Activated naive CD4-positive, alpha-beta T cell (primary cell): ENCODE measurements at places on chromosomes 3 and 15.

GRCh38 chr3:85576697-85577200 lies 618.0 kb downstream of the CADM2 start:
- DNase-seq = no peak

DNA sequence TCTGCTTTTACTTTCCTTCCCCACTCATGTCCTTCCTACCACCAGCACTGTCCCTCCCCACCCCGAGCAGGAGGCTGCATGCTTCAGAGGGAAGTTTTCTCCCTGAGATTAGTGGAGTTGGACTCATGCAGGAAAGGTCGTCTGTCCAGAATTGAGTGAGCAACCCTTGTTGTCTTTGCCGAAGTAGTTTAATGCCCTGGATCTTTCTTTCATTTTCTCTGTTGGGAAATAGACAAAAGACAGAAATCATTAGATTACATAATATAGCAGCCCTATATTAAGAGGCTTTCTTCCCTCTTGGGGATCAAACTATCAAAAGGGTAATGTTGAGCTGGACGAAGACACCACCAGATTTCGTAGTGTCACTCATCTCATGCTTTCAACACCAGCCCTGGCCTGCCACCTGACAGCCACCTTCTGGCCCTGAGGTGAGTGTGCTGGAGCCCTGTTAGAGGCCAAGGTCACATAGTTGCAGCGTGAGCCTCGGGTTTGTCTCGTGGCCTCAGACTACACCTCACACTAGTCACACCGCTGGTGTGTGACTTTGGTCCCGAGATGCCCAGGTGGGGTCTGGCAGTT lies 231.0 kb downstream of the ITPR1 start:
- DNase-seq = no peak

DNA sequence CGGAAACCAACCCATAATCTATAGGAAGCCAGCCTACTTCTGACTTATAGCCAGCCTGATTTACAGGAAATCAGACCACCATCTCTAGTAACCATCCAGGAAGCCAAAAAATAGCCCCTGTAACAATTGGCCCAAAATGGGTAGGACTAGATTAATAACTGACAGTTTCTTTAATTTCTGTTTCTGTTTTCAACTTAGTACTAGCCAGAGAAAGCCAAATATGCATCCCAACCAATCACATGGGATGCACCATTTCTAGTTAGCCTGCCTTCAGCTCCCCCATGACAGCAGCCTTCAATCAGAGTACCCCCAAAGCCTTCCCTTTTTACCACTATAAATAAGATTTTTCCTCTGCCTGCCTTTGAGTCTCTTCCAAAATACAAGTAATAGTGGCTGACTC lies 239.1 kb upstream of the GADL1 start:
- DNase-seq = no peak

DNA sequence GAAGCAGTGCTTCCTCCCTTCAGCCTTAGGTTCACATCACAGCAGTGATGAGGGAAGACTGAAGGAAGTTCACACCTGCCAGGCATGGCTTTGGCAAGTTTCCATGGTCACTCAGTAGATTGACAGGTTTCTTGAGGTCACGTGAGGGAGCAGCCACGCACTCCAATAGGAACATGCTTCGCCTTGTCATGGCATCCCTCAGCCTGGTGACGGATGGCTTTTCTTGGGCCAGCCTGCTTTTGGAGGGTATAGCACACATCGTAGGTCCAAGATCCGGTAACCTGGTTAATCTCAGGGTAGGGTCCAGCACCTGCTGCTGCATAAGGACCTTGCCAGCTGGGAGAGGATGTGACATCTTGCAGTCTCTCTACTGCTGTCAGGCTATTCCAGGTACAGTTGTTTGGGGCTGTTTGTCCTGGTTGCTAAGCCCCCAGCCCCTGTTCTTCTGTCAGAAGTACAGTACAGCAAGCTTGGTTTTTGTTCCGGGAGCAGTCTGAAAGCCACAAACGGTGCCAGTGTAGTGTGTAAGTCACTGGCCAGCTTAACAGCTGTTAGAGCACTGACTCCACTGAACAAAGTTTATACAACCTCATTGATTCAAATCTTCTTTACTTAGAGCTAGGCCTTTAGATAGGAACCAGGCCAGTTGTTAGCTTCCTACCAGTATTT lies 42.3 kb downstream of the PSMD6 start:
- no peak for DNase-seq

GRCh38 chr3:62710751-62711150 lies 164.5 kb downstream of the CADPS start:
- DNase-seq = no peak

DNA sequence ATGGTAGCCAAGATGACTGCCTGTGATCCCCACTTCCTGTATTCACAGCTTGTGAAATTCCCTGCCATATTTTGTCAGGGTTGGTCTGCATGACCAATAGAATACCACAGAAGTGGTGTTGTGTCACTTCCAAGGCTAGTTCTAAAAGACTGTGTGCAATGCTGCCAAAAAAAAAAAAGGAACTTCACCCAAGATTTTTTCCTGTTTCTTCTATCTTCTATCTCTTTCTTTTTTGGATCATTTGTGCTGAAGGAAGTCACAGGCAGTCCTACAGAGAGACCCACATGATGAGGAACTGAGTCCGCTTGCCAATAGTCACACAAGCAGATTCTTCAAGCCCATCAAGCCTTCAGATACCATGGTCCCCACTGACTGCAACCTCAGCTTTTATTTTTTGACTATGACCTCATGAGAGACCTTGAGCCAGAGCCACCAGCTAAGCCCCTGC lies 18.1 kb upstream of the RAF1 start:
- DNase-seq = no peak

DNA sequence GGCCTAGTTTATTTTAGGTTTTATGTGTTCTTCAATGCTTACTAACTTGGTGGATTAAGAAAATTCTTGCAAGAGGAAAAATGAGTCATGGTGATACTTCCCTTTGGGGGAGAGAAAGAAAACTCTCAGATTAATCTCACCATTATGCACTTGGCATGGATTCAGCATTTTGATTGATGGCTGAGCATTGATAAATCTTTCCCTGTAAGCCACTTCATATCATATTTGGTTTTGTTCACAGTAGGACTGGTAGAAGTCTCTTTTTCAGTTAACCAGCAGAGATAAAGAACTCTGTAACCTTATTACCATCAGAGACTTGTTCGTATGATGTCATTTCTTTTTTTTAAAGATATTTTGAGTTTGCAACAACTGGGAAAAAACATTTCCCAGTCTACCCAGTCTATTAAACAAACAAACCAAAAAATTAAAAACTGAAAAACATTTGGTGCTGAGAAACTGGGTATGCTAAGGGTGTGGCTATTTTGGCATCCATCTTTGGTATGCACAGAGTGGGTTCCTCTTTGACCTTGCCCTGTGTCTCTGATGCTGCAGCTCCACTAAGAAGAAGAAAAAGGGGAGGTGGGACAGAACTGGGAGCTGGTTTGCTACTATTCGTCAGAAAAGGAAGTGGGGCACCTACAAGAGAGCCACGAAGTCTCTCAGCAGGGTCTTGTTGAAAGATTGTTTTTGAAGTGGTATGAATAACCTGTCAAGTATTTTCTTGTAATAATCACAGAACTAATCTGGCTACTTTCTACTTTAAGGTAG lies 17.2 kb downstream of the TMOD3 start:
- DNase-seq = no peak

GRCh38 chr3:20837676-20838302 lies 651.8 kb upstream of the SGO1 start:
- no peak for DNase-seq

- DNase-seq = no peak
Observed at GRCh38 chr3:182902236-182902635, 78.1 kb downstream of the DCUN1D1 start.

GRCh38 chr3:179837374-179837773 lies 184.5 kb downstream of the USP13 start:
- no peak for DNase-seq

- DNase-seq = no peak
Observed at GRCh38 chr3:140351466-140351865, 326.4 kb upstream of the TRIM42 start.

DNA sequence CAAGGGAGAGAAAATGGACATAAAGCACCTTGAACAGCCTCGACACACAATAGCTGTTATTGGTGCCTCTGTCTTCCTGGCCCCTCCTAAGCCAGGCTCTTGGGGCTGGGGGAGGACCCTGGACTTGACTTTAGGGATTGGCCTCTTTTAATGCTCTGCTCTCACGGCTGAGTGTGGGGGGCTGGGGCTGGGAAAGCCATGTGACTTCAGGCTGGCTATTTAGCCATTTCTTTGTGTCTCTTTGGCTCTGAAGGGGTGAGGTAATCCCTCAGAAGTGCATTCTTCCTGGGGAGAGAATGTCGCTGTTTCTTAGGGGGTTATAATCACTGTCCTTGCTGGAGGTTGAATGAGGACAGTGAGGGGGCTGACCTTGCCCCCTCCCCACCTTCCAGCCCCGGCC lies 26.2 kb downstream of the MAGEF1 start:
- no peak for DNase-seq

- no peak for DNase-seq
Observed at GRCh38 chr15:38176155-38176554, 76.5 kb upstream of the SPRED1 start.

- no peak for DNase-seq
Observed at GRCh38 chr15:64092075-64092820, 1.4 kb downstream of the CIAO2A start.

DNA sequence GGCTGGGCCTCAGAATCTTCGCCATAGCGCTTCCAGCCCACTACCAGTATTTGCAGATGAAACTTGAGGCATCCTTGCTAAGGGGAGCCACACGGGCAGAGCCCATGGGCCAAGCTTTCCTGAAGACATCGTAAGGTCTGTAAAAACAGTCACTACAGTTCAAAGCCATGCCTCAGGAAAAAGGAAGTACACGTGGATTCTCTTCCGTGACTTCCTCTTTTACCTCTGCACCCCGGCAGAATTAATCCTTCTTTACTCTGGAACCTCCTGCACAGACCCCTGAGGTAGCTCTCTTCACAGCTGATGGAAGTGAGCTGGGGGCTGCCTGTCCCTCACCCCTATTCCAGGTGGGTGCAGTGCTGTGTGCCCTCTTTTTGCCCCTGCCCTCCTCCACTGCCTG lies 129.2 kb downstream of the CHDH start:
- no peak for DNase-seq

GRCh38 chr15:52124270-52124880 lies 11.8 kb upstream of the BCL2L10 start:
- no peak for DNase-seq

- DNase-seq = no peak
Observed at GRCh38 chr3:11288021-11288491, 15.9 kb downstream of the ATG7 start.

DNA sequence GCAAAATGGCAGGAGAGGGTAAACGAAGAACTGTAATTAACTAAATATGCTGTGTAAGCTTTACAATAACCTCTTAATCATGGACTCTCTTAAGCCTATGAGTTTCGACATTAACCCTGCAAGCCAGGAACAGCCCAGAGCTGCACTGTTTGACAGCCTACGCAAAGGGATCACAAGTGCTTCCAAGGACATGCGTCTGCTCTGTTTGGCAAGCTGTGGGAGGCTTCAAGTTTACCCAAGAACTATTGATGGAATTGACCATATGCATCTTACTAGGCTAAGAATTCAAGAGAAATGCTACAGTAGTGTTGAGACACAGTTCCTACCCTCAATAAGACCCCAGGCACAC lies 66.0 kb downstream of the PDZRN3 start:
- DNase-seq = no peak

GRCh38 chr15:27592036-27592760 lies 506.9 kb downstream of the OCA2 start:
- no peak for DNase-seq

GRCh38 chr3:45437383-45437782 lies 49.0 kb downstream of the LARS2 start:
- no peak for DNase-seq

DNA sequence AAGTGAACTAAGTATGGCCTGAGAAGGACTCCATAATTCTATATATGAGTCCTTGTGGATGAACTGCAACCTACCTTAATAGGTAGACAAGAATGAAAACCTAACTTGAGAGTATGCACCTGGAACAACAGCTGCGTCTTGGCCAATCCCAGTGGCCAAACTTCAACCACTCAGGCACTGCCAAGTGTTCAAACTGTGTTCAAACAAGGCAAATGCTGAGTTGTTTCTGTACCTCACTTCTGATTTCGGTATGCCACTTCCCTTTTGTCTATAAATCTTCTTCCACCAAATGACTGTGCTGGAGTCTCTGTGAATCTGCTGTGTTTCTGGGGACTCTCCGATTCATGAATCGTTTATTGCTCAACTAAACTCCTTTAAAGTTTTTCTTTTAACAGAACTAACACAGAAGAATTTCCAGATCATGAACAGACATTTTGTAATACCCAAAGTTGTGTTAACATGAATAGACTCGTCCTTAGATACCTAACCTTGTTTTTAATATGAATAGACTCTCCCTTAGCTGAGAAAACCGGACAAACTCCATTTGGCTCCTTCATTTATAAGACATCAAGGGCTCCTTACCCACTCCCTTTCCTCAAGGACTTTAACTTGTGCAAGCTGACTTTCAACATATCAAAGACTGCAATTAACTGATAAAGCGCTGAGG lies 4.1 kb downstream of the ZNF717 start:
- no peak for DNase-seq

DNA sequence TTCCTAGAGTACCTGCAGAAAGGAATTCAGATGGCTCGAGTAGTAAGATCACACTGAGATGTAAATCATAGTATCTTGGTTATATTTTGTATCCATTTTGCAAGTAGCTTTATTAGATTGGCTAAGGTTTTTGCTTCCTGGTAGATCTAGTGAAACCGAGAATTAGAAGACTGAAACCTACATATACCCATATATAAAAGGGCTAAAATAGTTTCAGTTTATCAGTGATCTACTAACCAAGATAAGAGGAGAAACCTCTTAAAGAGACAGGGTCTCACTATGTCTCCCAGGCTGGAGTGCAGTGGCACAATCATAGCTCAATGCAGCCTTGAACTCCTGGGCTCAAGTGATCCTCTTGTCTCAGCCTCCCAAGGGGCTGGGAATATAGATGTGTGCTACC lies 135.3 kb downstream of the PCCB start:
- DNase-seq = no peak

- DNase-seq = no peak
Observed at GRCh38 chr15:56242576-56243162, 1.0 kb downstream of the RFX7 start.

- peak; percentile 69 for DNase-seq
Observed at GRCh38 chr3:39291903-39292329, 12.1 kb upstream of the CX3CR1 start.

- DNase-seq = no peak
Observed at GRCh38 chr3:25747033-25747432, 36.2 kb downstream of the NGLY1 start.

DNA sequence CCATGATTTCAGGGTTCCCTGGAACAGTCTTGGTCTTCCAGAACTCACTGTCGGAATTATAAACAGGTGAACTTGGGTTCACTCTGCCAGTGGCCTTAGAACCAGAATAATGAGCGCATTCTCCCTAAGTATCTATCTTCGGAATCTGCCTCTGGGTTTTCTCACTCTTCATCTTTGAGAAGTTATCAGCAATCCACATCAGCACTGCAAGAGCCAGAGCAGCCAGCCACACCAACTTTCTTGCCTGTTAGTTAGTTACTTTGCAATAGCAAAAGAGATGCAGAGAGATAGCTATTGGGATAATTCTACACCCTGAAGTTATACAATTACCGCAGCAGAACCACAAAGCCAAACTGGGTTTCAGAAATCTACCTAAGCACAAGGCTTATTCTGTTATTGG lies 25.8 kb downstream of the GLB1 start:
- DNase-seq = no peak

GRCh38 chr3:34175636-34176176 lies 377.3 kb downstream of the PDCD6IP start:
- DNase-seq = no peak

GRCh38 chr15:71565631-71566160 lies 244.7 kb upstream of the NR2E3 start:
- no peak for DNase-seq
